ENCODE measurements at places on chromosomes 4 and X. TPM values are rescaled to one million over a fixed set of nuclear protein-coding genes. Genes with fewer than 3 reads are reported as not detected.

Gene SPANXA2
- not detected for total RNA-seq

Gene SLC7A11
- total RNA-seq, result 0.93 TPM

Gene MAGED4
- total RNA-seq, result 1.2 TPM

Gene TMPRSS11A
- not detected for total RNA-seq

Gene MND1
- total RNA-seq, result not detected

Gene JAKMIP1
- 0.10 TPM for total RNA-seq

Gene ARHGAP36
- total RNA-seq, result not detected

Gene TMEM156
- total RNA-seq, result 0.96 TPM

GRCh38 chrX:78957049-78957767, 12.0 kb downstream of the P2RY10 start:
- no peak for DNase-seq

DNA sequence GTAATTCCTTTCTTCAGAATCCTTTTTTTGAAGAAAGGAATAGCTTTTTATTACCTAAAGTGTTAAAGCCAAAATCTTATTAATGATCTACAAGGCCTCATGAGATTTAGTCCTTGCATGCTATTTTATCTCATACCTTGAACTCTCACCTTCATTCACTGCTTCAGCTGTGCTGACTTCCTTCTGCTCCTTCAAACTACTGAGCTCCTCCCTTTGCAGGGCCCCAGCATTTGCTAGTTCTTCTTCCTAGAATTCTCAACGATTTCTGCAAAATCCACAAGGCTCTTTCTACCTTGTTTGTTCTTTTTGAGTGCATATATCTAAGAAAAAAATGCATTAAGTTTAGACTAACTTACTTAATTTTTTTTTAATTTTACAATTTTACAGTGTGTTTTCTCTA, 619.5 kb downstream of the EPHA5 start:
- no peak for DNase-seq

- no peak for DNase-seq
Measured at GRCh38 chr4:183765251-183765911, 106.3 kb downstream of the TRAPPC11 start.

DNA sequence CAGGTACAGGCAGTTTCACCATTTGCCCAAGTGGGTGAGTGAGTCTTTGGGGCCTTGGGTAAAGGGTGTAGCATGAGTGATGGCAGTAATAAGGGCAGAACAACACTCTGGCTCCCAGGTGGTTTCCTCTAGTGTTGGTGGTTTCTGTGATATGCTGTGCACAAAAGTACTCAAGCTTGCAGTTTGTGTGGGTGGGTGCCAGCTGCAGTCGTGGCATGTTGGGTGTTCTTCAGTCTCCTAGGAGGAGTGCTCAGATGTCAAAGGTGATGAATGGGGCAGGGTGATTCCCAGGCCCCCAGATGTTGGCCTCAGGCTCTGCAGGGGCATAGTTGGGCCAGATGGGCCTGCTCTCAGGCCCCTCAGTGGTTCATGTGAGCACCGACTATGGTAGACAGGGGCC, 166.1 kb upstream of the KLF8 start:
- DNase-seq, result peak; percentile 67

DNA sequence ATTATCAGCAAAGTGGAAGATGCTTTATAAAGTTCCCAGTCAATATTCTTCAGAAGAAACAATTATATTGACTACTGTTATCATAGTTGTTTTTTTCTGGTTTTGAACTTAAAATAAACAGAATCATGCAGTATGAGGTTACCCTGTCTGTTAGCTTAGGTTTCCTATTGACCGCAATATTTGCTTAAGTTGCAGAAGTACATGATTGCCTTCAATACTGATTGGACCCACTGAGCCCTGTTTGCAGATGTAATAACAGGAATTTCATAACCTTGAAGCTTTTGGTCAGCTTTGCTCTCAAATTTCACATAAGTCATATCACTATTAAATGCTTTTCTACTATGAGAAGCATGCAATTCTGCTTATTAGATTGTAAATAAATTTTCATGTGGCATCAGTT, 229.1 kb upstream of the FSTL5 start:
- no peak for DNase-seq

DNA sequence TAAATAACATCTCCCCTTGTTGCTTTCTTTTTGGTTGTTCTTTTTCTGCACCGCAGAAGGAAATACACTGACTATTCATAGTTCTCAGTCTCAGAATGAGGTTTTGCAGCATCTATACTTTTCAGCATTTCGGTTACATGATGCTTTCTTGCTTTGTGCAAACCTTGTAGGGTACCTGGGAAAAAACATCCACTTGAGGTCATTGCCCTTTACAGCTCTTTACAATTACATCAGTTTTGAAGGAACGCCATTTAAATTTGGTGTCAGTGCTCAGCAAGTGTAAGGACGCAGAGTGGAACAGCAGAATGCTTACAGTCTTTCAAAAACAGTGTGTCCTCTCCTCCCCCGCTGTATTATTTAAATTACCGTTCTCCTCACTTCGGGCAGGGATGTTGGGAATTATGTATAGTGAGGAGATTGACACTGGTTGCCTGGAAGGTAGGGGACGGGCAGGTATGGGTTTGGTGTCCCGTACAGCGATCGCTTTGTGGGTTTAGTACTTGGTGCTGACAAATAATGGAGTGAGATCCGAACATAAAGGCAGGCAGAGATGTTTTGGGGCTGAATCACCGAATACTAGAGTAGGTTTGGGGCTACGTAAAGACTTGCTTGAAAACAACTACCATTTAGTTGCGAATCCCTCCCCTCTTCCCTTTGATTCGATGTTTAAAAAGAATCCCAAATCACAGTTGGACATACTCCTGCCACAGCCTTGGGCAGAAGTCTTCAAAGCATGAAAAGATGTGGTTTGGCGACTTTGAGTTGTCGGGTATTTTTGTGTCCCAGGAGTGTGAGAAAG, 2.0 kb upstream of the NKX3-2 start:
- no peak for DNase-seq

DNA sequence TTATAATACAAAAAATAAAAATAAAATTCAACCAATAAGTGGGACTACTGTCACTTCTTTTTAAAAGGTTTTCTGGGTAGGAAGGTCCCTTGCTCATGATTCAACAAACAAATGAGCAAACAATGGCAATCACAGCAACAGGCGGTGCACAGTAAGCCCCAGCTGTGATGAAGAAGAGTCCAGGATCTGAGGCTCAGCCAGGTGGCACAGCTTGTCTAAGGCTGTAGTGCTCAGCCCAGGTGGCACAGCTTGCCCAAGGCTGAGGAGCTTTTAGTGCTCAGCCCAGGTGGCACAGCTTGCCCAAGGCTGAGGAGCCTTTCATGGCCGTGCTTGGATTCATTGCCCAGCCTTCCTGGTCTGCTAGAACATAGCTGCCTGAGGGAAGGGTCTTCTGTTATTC, 75.0 kb downstream of the ZFYVE28 start:
- peak; percentile 39 for DNase-seq

- no peak for DNase-seq
Measured at GRCh38 chrX:18757956-18758932, 50.8 kb downstream of the PPEF1 start.

GRCh38 chrX:100976211-100976610, 6.7 kb downstream of the ARL13A start:
- no peak for DNase-seq

DNA sequence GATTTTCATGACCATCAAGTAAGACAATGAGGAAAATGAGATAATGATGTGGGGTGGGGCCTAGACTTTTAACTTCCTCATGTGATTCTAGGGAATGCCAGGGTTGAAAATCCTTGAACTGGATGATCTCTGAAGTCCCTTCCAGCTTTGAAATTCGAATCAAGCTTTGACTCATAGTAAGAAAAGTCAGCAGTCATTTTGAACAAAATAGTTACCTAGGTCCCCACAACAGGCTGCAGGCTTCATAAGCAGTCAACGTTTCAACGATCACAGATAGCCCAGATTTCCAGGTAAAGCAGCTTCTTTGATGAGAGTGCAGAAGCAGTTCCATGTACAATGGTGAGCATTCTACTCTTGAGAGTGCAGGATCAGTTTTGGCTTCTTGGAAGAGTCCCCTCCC, 93.7 kb downstream of the GRIA3 start:
- DNase-seq, result no peak

DNA sequence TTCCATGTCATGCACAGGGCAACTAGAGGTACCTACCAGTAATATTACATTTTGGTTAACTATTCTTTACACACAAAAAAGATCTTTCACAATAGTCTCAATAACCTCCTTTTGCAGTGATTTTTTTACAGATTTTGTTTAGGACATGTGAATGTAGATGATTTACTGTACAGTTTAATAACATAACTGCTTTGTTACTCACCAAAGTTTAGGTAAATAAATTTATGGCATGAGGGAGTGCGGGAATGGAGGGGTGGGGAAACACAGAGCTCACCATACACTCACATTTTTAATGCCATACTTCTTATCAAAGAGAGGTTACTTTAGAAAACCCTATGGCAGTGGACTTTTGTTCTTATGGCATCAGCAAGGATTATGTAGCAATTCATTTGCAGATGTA, 93.1 kb upstream of the TEX13A start:
- DNase-seq, result no peak

- no peak for DNase-seq
Measured at GRCh38 chrX:30895370-30895769, 6.3 kb upstream of the TAB3 start.

DNA sequence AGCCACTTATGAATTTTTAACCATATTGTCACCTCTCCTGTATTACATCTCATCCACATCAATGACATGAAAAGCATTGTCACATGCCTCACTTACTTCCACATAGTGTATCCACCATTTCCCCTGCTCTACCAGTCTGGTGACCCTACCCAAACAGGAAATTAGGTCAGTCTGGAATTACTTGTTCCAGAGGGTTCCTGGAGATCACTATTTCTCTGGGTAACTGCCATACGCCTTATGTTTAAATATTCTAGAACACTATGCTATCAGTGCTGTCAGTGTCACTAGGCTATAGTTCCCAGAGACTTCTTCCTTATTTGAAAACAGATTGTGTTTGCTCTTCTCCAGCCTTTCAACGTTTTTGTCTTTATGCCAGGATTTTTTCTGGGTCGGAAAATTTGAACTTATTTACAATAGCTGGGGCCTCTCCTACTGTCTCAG, 15.0 kb downstream of the SRPX2 start:
- DNase-seq, result no peak

DNA sequence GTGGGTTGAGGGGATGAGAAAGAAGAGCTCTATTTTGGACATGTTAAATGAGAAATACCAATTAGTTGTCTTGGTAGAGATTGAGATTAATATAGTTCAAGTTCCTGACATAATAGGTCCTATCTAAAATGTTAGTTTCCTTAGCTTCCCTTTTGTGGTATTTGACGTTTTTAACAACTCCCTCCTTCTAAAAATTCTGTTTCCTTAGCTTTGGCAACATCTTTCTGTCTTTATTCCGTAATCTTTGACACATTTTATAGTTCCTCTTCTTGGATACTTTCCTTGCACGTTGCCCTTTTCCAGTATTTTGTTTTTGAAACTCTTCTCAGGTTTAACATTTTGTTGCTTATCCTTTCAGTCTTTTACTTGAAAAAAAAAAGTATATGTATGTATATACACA, 36.9 kb downstream of the LAMTOR3 start:
- DNase-seq, result no peak

DNA sequence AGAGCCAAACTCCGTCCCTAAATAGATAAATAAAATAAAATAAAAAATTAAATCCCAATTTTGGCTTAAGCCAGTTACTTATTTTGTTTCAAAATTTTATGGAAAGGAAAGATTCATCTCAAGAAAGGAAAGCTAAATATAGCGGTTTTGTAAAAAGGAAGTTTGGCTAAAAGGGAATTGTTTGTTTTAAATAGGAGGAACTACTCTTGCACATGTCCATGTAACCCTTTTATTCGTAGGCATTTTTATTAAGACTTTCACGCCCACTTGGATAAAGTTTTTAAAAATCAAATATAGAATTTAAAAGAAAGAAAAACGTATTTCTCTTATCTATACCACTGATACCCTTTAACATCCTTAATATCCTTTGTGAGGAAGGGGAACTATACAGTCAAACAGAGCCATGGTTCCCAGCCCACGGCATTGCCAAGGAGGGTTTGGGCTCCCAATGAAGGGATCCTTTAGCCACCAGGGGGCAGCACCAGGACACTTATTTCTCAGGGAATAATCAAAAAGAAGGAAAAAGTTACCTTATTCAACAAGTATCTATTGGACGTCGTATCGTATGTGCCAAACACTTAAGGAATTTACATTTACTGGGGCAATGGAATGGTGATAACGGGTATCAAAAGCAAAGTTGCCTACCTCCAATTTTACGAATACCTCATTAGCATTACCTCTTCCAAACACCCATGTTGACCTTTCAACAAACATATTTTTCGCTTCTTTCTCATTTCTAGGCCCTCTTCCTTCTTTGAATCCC, 27.7 kb downstream of the CDKN2AIP start:
- DNase-seq, result peak; percentile 90

DNA sequence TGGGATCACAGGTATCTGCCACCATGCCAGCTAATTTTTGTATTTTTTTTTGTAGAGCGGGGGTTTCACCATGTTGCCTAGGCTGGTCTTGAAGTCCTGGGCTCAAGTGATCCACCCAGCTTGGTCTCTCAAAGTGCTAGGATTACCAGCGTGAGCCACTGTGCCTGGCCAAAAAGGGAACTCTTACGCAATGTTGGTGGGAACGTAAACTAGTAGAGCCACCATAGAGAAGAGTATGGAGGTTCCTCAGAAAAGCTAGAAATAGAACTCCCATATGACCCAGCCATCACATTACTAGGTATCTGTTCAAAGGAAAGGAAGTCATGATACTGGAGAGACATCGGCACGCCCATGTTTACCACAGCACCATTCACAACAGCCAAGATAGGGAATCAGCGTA, 85.9 kb downstream of the PRKX start:
- DNase-seq, result no peak

- no peak for DNase-seq
Measured at GRCh38 chr4:58761563-58761962, 1651.4 kb upstream of the IGFBP7 start.

DNA sequence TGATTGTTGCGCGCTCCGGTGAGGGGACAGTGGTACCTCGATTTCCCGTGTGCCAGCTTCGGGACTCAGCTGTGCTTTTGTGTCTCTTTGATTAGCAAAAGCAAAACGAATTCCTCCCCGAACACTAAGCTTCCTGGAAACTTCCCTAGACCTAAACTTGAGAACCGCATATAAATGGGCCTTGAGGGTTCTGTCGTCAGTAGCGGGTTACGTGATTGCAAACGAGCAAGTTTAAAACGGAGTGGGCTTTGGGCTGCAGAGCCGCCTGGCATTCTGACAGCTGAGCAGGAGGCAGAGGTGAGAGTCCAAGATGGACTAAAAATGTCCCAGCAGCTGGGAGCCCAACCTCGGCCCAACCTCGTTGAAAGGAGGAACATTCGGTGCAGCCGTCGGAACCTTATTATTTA, 1.2 kb upstream of the TAPT1 start:
- DNase-seq, result no peak

GRCh38 chr4:108203377-108203776, 34.6 kb upstream of the LEF1 start:
- no peak for DNase-seq

DNA sequence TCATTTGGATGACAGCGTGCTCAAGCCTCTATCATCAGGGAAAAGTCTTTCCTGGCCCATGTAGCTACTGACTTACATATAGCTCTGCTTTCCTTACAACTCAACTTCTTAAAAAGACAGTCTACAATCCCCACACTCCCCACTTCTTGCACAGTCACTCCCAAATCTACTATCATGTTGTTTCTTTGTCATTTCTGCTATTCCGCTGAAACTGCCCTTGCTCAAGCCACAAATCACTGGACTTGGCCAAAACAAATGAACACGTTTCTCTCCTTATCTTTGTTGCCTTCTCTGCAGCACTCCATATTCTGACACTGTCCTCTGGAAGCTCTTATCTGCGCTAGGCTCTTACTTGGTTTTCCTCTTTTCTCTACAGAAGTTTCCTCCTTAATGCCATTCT, 28.2 kb downstream of the GPRIN3 start:
- no peak for DNase-seq

All from mesenteric fat pad (tissue), 1 donor.